ENCODE measurements at places on chromosomes 1 and 21.

- no peak for DNase-seq
These were observed 8.3 kb downstream of the RHOC start for GRCh38 chr1:112698366-112699310.

DNA sequence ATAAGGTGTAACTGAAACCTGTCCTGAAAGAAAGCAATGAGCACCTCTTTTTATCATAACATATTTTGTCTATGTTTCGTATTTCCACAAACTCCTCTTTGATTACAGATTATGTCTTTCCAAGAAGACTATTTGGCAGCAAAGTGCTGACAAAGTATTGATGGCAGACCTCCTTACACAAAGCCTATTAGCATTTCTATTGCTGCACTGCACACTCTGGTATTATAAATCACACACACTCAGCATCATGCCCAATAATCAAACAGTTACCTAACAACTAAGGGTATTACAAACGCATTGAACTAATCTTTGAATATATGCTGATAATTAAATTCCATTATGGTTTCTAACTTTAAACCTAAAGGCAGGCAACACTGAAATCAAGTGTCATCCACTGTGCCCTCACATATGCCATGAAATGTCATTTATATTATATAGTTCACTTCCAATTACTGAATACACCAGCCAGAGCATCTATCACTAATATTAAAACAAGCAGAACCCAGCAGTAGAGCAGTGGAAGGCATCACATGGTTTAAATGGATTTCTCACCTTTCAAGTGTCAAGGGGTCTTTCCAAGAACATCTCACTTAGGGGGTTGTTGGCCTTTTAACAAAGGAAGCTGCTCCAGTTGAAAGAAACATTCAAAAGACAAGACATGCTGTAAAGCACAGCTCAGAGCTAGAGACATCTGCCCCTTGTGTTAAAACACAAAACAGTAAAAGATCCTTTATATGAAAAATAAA is 239.1 kb downstream of the RERE start:
- no peak for DNase-seq

GRCh38 chr1:175129997-175130648 is 62.5 kb downstream of the KIAA0040 start:
- no peak for DNase-seq

- DNase-seq: no peak
These were observed 30.3 kb downstream of the TMEM69 start for GRCh38 chr1:45718289-45718688.

GRCh38 chr1:199124351-199124750 is 485.5 kb downstream of the PTPRC start:
- DNase-seq: no peak

- peak; percentile 35 for DNase-seq
These were observed 44.7 kb downstream of the SLC44A3 start for GRCh38 chr1:94864821-94865220.

DNA sequence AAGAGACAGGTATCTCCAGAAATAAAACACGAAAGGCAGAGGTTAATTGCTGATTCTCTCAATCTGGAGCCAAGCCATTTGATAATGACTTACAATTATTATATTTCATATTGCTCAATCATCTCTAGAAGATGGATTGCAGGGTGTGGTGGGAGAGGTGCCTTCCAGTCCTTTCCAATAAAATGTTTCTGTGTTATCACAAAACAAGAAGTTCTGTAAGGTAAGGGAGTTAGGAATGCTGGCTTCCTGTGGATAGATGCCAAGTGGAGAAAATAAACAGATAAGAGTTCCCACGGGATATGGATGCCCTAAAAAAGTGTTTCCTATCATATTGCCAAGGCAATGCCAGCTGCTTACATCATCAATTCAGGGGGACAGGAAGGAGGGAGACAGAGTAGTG is 7.2 kb upstream of the CCN1 start:
- no peak for DNase-seq

GRCh38 chr1:1204998-1205768 is 1.2 kb downstream of the TNFRSF18 start:
- DNase-seq: peak; percentile 7

- DNase-seq: no peak
These were observed 34.1 kb upstream of the NEK7 start for GRCh38 chr1:198122693-198123092.

GRCh38 chr1:15508700-15509487 is 15.1 kb downstream of the CASP9 start:
- no peak for DNase-seq

- DNase-seq: peak; percentile 50
These were observed 177.9 kb downstream of the CLIC6 start for GRCh38 chr21:34846601-34847112.

DNA sequence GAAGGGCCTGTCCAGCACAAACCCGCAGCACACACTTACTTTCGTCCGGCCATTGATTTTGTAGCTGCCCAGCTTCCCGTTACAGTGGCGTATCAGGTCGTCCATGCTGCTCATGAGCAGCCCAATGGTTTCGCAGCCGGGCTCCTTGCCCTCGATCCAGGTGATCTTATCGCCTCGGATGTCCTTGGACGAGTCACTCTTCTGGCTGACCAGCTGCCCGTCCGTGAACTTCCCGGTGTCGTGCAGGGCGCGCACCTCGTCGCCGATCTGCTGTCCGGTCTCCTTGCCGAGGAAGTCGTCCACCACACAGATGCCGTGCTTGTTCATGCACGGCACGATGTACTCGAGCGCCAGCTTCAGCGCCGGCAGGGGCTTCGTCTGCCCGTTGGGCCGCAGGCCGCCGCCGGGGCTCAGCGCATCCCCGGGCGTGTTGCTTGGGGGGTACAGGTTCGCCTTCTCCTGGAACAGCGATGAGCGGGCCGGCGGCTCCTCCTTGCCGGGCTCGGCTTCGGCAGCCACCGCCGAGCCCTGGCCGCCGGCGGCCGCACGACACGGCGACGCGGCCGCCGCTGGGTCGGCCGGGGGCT is 1.0 kb downstream of the EGLN1 start:
- peak; percentile 59 for DNase-seq

GRCh38 chr1:243253926-243254232 is 1.2 kb downstream of the CEP170 start:
- DNase-seq: no peak

DNA sequence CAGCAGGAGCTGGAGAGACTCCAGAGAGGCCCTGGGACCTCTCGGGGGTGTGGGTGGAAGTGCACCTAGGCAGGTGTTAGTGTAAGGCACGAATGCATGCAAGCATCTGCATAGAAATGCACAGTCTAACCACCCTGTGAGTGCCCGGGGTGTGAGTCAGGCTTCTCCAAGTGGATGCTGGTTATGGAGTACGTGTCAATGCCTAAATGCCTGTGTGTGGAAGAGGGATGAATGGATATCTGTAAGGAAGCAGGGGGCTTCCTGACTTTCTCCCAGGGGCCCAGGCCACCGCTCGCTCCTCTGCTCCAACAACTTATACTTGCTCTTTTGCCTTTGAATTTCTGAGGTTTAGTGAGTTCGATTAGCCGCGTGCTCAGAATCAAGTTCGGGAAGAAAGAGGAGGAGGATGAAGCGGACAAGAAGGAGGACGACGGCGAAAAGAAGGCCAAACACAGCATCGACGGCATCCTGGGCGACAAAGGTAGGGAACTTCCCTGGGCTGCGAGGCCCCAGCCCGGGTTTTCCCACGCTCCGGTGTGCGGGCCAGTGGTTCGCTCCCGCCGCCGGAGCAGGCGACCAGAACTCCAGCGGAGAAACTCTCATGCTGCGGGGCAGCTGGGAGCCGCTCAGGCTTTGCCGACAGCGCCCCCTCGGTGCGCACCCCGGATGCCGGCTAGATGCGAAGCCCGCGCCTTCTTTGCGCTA is 5.4 kb downstream of the PAX7 start:
- peak; percentile 65 for DNase-seq

DNA sequence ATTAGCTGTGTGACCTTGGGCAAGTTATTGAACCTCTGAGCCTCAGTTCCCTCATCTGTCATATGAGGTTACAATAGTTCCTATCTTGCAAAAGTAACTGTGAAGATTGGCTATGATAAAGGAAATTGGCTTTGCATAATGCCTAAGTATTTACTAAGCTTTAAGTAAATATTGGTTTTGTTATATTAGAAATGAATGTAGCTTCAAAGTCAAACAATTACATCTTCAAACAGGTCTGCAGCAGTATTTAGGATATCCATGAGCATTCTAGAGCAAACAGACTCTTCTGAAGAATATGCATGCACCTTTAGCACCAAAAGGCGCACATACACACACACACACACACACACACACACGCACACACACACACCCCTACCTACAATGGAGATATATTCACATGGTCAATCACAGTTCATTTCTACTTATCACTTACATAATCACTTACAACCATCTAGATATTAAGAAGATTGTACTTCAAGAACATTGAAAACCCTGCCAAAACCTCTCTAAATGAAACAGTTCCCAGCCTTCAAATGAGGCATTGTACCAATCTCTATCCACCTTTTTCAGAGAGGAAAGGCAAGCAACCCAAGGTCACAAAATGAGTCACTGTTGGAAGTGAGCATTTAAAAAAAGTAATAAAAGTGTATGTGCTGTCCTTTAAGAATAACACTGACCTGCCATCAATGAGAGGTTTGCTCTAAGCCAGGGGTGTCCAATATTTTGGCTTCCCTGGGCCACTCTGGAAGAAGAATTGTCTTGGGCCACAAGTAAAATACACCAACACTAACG is 13.4 kb upstream of the FAM43B start:
- no peak for DNase-seq

DNA sequence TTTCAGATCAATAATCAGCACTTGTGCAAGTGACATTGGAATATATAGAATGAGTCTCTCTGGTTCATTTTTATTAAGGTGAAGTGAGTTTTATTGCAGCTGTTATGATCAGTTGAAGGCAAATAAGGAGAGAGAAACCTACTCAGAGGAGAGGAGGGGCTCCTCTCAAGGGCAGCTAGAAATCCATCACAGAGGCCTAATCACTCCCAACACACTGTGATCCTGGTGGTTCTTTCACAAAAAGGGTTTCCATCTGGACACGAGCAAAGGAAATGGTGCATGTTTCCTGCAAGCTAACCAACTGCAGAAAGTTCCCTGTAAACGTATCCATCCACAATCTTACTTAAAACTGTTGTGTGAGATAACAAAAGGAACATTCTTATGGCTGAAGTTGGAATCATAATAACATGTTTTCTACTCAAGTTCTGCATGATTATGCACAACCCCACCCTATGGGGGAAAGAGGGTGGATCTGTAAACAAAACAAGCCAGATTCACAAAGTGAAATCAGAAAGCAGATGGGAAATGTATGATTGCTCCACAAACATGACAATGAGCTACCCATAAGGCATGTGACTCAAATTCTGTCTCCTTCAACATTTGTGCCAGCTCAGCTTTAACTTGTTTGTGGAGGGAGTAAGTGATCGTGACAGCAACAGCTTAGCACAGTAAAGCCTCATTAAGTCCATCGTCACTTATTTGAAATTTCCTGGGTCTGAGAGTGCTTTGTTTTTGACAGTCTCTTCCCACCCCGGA is 141.2 kb upstream of the ST6GALNAC5 start:
- no peak for DNase-seq

DNA sequence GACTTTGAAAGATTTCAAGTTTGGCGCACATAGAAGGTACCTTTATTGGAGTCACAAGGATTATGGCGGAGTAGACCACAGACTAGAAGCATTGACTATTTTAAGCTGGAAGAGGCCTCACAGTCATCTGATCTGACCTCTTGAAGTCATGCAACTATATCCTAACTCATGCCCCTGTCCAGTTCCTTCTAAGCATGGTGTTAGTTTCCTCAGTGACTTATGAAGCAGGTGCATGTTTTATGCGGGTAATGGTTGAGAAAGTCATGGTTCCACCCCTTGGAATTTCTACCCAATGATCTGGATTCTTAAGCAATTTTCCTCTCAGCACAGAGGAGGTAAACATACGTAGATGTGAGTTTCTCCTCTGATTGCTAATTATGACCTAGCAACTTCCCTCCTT is 11.7 kb downstream of the OLFML3 start:
- DNase-seq: no peak

- DNase-seq: no peak
These were observed 41.3 kb downstream of the ZBTB8A start for GRCh38 chr1:32580348-32581017.

- no peak for DNase-seq
These were observed 38.5 kb upstream of the AK4 start for GRCh38 chr1:65109487-65109886.

DNA sequence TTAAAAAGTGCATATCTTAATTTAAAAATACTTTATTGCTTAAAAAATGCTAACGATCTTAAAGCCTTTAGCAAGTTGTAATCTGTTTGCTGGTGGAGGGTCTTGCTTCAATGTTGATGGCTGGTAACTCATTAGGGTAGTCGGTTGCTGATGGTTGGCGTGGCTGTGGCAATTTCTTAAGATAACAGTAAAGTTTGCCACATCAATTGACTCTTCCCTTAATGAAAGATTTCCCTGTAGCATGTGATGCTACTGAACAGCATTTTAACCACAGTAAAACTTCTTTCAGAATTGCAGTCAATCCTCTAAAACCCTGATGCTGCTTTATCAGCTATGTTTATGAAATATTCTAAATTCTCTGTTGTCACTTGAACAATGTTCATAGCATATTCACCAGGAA is 6.8 kb upstream of the SAMD13 start:
- DNase-seq: no peak

DNA sequence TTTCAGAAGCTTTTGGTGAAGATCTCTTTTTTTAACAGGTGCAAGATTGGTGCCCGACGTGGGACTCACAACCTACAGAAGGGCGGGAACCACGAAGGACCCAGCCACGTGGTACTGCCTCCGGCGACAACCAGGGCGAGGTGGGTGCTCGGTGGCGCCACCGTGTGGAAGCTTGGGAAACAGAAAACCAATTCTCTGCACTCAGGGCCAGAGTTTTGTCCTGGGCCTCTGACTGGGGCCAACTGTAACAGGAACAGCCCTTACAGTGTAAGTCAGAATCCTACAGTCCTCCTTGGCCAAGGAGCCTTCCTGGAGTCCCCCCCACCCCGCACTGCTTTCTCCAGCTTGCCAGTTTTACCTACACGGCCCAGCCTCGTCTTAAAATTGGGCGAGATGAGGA is 11.6 kb upstream of the S100A7A start:
- peak; percentile 28 for DNase-seq

GRCh38 chr1:152926091-152926490 is 17.7 kb downstream of the IVL start:
- no peak for DNase-seq

- DNase-seq: no peak
These were observed 55.7 kb downstream of the NID1 start for GRCh38 chr1:236009191-236009590.

DNA sequence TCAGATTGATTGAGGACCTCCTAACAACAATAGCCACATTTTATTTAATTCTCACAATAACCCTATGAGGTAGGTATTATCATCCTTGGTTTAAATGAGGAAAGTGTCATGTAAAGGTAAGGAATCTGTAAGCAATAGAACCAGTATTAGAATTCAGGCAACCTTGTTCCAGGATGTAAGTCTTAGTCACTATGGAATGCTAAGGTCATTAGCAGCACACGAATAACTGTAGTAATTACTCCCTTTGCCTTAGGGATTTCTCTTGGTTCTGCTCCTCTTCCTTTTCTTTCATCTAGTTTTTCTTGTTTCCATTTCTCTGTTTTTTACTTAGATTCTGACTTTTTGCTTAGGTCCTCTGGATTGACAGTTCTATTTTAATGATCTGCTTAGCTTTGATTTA is 23.1 kb upstream of the ATP6V1G3 start:
- DNase-seq: no peak

GRCh38 chr1:115089420-115090185 is at the start of gene TSPAN2:
TSPAN2 (minus strand) TSS chr1:115089503; CDS start chr1:115089432, 71 bp downstream.
- peak; percentile 76 for DNase-seq

- DNase-seq: no peak
These were observed 376.4 kb upstream of the LRRC7 start for GRCh38 chr1:69191335-69191734.

GRCh38 chr1:234243521-234244260 is 129.6 kb upstream of the COA6 start:
- DNase-seq: no peak

- no peak for DNase-seq
These were observed 867 bp downstream of the PTPRC start for GRCh38 chr1:198639671-198640143.
